NCI-H1694 (cell line): ENCODE measurements at places on chromosomes 6 and 20.

DNA sequence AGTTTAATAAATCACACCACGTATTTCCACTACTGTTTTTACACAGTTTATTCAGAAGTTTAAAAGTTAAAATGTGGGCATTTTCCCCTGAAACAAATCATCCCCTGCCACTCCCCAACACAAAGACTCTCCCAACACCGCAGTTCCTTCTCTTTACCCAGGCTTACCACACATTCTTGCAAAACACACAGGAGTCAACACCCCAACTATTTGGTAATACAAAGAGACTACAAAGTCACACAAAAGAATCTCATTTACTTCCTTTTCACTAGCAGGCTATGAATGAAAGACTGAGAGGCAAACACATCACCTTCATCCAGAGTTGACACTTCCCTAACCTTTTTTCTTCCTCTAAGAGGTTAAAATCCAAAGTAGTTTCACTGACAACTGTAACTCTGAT is 51.1 kb downstream of the KCTD20 start:
- no peak for DNase-seq

DNA sequence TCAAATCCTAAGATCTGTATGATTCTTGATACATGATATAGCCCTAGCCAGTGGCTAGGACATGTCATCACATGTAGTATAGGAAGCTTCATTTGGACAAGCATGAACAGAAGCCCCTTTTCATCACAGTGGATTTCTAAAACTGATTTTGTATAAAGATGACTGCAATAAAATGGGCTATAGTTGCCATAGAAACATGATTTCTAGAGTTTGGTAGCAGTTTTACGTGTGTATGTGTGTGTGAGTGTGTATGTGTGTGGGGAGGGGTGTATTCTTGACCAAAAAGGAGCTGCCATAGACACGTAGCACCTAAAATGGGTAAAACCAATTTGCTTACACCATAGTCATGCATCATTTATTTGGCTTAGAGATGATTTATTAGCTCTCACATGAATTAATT is 200.5 kb upstream of the CNR1 start:
- no peak for DNase-seq

GRCh38 chr6:159525445-159526025 is 167.5 kb downstream of the SOD2 start:
- DNase-seq: no peak

DNA sequence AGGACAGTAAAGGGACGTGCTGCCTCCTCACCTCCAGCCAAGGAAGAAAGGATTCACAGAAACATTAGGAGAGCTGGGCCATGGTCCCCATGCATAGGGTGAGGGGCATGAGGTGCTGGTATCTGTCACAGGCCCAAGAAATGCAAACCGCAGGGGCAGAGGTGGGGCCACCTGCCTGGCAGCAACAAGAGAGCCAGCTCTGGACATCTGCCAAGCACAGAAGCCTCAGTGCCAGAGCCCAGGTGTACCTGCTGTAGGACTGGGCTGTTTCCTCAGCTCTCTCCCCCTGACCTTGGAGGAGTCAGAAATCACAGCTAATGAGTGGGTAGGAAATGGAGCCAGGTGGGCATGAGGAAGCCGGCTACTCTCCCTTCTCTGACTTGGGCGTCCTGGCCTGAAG is 45.3 kb downstream of the SLC2A12 start:
- DNase-seq: no peak

- no peak for DNase-seq
Observed at GRCh38 chr6:137123078-137123477, 50.4 kb downstream of the IL22RA2 start.

GRCh38 chr6:149261364-149262040 is 56.0 kb upstream of the TAB2 start:
- no peak for DNase-seq

DNA sequence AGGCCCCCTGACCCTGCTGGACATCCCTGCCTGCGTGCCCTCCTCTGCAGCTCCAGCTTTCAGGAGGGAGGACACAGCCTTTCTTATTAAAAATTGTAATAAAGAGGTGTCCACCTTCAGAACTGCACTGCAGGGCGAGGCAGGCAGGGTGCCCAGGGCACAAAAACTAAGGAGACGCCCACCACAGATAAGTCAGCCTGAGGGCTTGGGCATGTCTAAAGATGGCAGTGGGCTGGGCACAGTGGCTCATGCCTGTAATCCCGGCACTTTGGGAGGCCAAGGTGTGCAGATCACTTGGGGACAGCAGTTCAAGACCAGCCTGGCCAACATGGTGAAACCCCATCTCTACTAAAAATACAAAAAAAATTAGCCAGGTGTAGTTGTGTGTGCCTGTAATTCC is 7.0 kb upstream of the C20orf144 start:
- no peak for DNase-seq

- no peak for DNase-seq
Observed at GRCh38 chr20:63706852-63707557, 771 bp downstream of the ARFRP1 start.

GRCh38 chr6:107991772-107992550 is 34.0 kb upstream of the SEC63 start:
- DNase-seq: no peak

GRCh38 chr6:148358196-148358785 is 15.7 kb downstream of the SASH1 start:
- no peak for DNase-seq

GRCh38 chr6:44423306-44423705 is 35.8 kb downstream of the CDC5L start:
- DNase-seq: no peak

- DNase-seq: no peak
Observed at GRCh38 chr6:49913636-49914375, 47.5 kb upstream of the CRISP1 start.

GRCh38 chr6:26123675-26123946 is 36.4 kb downstream of the HFE start:
- no peak for DNase-seq

- DNase-seq: no peak
Observed at GRCh38 chr20:5328268-5328667, 11.5 kb upstream of the PROKR2 start.

- DNase-seq: no peak
Observed at GRCh38 chr6:38714239-38715015, 684 bp upstream of the DNAH8 start.

DNA sequence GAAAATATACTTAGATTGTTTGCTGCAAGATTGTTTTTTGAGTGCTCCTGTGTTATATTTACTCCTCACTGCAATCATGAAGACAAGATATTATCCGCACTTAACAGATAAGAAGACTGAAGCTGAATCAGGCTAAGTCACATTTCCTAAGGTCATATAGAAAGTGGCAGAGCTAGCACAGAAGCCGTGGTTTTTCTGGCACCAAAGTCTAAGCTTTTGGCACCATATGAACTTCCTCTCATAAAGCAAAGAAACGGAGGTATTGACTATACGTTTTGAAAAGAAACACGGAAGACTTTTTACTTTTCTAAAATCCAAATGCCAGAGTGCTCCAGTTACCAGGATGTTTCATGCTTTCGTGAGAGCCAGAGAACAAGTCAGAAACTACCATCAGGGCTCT is 9.3 kb upstream of the DTD1 start:
- DNase-seq: no peak

GRCh38 chr6:149366267-149366921 is 33.7 kb upstream of the SUMO4 start:
- DNase-seq: no peak

DNA sequence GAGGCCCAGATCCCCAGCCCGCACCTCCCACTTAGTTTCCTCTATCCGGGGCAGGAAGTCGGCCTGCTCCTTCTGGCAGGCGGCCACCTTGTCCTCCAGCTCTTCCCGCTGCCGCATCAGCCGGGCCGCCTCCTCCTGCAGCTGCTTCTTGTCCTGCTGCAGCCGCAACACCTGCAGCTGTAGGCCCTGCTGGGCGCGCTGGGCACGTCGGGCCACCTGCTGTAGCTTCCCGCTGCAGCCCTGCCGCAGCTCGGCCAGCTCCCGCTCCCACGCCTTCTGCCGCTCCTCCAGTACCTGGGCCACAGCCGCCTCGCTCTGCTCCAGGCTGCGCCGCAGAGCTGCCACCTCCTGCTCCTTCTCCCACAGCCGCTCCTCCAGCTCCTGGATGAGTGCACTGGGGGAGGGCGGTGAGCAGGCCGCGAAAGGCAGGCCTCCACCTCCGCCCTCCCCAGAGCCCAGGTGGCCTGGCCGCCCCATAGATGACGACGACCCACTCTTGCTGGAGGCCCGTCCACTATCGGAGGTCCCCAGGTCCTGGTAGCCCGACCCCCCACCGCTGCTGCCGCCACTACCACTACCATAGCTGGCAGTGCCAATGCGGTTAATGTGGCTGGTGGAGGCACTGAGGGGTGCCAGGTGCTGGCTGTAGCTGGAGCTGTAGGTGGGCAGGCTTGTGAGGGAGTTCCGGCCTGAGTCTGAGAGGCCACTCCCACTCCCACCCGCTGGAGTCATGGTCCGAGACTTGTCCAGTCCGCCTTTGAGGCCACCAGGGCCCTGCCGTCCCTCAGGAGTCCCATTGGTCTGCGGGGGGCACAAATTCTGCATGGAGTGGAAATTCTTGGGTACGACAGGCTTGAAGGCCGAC is 6.0 kb upstream of the FASTKD5 start:
- DNase-seq: no peak

DNA sequence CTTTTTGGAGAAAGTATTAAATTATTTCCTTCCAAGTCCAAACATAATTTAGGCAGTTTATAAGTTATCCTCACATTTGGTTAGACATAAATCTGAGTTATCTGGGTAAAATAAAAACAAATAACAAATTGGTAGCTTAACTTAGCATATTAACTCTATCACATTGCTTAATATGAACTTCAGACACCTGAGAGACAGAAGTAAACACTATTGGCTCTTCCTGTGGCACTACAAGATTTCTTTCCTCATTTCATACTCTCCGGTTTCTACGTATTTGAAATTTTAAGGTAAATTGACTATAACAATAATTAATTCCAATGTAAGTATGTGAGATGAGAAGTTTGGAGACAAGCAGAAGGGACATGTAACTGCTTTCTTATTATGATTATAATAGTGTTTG is 106.8 kb downstream of the TRMT11 start:
- DNase-seq: no peak

GRCh38 chr6:42746463-42747391 is 824 bp upstream of the TBCC start:
- peak; percentile 90 for DNase-seq

DNA sequence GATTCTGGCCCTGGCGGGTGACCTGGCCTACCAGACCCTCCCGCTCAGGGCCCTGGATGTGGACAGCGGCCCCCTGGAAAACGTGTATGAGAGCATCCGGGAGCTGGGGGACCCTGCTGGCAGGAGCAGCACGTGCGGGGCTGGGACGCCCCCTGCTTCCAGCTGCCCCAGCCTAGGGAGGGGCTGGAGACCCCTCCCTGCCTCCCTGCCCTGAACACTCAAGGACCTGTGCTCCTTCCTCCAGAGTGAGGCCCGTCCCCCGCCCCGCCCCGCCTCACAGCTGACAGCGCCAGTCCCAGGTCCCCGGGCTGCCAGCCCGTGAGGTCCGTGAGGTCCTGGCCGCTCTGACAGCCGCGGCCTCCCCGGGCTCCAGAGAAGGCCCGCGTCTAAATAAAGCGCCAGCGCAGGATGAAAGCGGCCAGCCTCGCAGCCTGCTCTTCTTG is 868 bp upstream of the SLC2A4RG start:
- DNase-seq: no peak

- DNase-seq: peak; percentile 53
Observed at GRCh38 chr6:42898891-42899361, 16.9 kb upstream of the PTCRA start.

- DNase-seq: no peak
Observed at GRCh38 chr20:14632906-14633305, 295.5 kb upstream of the FLRT3 start.

DNA sequence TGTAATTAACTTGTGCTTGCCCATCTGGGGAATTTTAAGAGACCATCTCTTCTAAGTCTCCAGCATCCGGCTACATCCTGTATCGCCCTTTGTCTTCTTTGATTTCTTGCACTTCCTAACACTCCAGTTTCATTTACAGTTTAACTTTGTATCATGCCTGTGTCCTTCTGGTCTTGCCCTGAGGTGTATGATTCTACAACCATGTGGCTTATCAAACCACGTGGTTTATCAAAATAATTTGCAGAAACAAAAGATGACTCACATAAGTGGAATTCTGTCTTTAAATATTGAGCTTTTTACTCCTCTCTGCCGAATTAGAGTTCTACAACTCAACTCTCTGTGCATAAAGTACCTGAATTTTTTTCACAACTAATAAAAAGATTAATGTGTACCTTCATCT is 580.7 kb downstream of the KIF16B start:
- no peak for DNase-seq

GRCh38 chr6:36649701-36650484 is 28.6 kb upstream of the CDKN1A start:
- no peak for DNase-seq

DNA sequence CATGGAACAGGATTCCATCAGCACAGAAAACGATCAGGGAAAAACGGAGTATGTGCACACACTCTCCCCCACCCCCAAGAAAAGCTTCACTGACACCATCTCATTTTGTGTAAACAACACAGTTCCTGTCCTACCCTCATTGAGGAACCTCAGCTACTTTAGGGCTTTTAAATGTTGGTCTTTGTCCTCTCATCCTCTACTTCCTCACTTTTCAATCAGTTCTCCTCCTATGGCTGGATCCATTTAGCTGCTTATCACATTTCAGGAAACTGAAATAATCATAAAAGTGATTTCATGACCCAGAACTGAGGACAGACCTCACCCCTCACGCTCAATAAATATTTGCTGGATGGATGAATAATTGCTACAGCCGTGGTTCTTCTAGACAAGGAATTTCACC is 33.1 kb upstream of the PNRC1 start:
- DNase-seq: no peak

GRCh38 chr6:158536891-158537798 is 22.7 kb upstream of the TMEM181 start:
- DNase-seq: peak; percentile 36

DNA sequence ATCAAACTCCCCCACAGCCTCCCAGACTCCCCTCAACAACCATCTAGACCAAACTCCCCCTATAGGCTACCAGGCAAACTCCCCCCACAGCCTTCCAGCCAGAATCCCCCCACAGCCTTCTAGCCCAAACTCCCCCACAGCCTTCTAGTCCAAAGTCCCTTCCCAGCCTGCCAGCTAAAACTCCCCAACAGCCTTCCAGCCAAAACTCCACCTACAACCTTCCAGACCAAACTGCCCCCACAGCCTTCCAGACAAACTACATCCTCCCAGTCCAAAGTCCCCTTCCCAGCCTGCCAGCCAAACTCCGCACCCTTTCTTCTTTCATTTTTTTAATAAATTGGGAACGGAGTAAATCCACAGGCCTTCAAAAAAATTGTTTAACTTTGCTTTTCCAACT is 37.4 kb upstream of the SYNDIG1 start:
- no peak for DNase-seq

- DNase-seq: no peak
Observed at GRCh38 chr20:46894971-46895905, 595 bp downstream of the EYA2 start.

DNA sequence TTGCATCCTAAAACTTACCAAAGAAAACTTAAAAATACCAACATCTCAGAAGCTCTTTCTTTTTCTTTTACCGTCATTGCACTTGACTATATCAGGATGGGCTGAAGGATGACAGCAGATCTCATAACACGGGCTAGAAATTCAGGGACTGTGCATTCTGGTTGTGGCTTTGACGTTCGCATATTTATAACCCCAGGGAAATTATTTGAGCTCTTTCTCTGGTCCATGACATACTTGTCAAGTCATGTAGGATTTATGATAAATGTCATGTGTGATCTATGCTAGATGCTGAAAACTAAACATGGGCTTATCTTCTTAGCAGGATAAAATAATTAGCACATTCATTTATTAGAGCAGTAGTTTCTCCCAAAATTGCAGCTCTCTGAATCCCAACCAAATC is 74.4 kb upstream of the SAMD5 start:
- DNase-seq: no peak

- DNase-seq: no peak
Observed at GRCh38 chr6:79608334-79609224, 22.6 kb upstream of the SH3BGRL2 start.
